ENCODE measurements at places on chromosomes 13 and 19.

- peak; percentile 22 for DNase-seq
These were observed 1518.2 kb upstream of the PCDH20 start for GRCh38 chr13:62933809-62934208.

DNA sequence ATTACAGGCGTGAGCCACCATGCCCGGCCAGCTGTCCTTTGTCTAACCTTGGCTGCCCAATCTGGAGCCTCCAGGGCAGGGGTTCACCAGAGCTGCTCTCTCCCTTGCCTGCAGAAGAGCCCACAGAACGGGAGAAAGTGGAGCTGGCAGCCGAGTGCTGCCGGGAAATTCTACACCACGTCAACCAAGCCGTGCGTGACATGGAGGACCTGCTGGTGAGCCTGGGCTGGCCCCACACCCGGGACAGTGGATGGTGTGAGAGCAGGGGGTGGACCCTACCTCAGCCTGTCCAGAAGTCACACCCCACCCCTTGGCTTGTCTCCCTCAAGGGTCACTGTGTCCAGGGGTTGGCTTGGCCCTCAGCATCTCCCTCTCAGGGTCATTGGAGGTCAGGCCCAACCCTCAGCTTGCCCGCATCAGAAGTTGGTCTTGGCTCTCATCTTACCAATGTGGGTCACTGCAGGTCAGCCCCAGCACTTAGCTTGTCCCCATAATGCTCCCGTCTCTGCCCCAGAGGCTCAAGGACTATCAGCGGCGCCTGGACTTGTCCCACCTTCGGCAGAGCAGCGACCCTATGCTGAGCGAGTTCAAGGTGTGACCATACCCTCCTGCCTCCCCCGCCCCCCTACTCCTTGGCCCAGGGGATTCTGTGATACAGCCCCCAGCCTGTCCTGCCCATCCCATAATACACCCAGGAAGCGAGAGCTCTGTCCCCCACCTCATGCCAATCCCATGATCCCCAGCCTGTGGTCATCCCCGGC, 20.4 kb downstream of the ARHGEF1 start:
- no peak for DNase-seq

DNA sequence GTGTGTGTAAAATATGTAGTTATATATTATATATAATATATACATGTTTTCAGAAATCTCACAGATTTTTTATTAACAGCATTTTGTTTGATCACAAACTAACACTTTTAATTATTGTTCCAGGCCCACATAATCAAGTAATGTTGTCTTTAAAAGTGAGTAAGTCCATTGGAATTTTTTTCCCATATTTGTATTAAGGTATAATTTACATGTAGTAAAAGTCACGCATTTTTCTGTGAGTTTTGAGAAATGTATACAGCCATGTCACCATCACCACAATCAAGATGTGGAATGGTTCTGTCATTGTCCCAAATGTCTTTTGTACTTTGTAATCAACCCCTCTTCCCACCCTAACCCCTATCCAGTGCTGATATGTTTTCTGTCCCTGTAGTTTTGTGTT, 120.0 kb upstream of the RFC3 start:
- DNase-seq, result no peak

DNA sequence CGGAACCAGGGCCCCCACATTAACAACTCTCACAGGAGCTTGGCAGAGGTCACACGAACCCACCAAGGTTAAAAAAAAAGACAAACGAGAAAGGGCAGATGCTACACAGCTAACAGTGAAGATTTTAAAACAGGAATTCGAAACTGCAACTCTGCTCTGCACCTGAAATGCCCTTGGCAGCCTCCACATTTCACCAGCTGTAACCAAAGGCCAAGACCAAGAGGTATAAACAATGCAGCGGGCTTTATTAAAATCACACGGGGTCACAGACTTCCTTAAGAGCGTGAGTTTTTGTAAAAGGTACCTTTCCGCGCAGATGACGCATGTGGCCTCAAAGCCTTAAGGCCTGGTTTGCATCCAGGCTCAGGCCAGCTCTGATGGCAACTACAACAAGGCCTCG, 88.2 kb downstream of the STK24 start:
- DNase-seq, result no peak

DNA sequence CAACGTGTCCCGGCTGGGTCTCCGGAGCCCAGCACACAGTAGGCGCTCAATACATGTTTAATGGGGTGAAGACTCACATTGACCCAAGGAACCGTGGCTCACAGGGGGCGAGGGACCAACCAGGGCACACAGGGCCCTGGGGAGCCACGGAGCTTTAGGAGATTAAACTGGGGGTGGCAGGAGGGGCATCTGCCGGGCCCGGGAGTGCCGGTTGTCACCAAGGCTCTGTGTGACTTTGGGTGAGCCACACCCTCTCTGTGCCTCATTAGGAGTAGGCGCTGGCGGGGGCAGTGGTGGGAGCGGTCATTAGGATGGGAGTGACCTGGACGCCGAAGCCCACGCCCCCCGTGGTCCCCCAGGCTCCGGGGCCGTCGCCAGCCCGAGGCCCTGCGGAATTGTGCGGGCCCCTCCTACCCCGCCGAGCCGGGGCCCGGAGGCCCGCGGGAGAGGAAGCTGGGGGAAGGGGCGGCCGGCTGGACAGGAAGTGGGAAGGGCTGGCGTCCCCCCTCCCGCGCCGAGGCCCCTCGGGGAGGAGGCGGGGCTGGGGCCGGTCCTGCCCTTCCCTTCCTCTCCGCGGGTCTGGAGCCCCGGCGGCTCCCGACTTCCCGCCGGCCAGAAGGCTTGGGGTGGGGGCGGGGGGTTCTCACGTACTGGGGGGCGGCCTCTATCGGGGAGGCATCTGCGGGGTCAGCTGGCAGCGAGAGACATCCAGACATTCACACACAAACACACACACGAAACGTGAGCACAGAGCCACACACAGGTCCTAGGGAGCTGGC, 1.8 kb upstream of the SSBP4 start:
- DNase-seq, result peak; percentile 91

- DNase-seq, result no peak
These were observed 9.4 kb upstream of the SPC24 start for GRCh38 chr19:11164879-11165406.

- DNase-seq, result no peak
These were observed 8.4 kb upstream of the ECH1 start for GRCh38 chr19:38839816-38840582.

GRCh38 chr19:32676186-32676894, 692 bp downstream of the RGS9BP start:
- peak; percentile 48 for DNase-seq

GRCh38 chr13:111111376-111111937, 3.7 kb upstream of the ARHGEF7 start:
- DNase-seq, result no peak

GRCh38 chr19:56130006-56130405, 8.9 kb upstream of the ZNF787 start:
- no peak for DNase-seq

DNA sequence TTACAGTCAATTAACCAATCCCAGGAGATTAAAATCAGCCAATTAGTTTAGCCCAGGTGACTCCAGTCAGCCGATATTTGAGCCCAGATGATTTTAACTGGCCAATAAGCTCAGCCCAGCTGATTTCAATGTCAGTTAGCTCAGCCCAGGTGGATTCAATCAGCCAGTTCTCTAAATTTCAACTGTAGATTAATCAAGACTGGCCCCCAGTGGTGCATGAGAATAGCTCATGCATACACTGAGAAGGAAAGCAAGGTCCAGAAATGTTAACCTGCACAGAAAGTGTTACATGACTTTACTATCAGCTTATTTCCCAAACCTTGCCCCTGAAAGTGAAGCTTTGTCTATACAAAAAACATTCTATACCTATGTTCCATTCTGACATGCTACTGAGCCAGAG, 55.4 kb upstream of the ZNF724 start:
- peak; percentile 36 for DNase-seq

- DNase-seq, result no peak
These were observed 39.5 kb downstream of the RASL11A start for GRCh38 chr13:27309967-27310598.

DNA sequence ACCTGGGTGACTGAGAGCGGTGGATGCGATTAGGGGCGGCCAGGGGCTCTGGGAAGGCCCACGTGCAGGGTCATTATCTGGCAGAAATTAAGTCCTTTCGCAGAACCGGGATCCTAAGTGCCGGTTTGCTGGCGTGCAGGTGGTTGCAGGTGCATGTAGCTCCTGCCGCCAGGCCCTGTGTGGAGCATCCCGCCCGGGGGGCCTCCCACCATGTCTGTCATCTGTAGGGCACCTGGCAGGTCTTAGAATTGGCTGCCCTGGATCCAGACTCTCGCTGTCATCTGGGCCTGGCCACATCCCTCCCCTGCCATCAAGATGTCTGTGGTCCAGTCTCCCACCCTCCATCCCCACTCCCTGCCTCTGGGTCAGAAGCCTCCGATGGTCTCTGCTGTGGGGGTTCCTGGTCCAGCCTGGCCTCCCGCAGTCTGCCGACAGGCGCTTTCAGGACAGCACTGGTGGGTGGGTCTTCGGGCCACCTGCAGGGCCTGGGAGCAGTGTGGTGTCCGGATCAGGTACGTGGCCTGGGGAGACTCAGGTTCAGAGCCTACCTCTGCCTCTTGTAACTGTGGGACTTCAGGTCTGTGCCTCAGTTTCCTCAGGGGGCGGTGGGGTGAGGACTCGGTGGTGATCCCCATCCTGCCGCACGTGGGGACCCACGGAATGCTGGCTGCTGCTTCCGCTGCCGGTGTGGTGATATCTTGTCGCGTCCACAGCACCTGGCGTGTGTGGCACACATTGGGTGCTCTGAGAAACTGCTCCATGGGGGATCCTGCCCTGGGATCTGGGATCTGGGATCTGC, 5.4 kb downstream of the GNA11 start:
- no peak for DNase-seq

DNA sequence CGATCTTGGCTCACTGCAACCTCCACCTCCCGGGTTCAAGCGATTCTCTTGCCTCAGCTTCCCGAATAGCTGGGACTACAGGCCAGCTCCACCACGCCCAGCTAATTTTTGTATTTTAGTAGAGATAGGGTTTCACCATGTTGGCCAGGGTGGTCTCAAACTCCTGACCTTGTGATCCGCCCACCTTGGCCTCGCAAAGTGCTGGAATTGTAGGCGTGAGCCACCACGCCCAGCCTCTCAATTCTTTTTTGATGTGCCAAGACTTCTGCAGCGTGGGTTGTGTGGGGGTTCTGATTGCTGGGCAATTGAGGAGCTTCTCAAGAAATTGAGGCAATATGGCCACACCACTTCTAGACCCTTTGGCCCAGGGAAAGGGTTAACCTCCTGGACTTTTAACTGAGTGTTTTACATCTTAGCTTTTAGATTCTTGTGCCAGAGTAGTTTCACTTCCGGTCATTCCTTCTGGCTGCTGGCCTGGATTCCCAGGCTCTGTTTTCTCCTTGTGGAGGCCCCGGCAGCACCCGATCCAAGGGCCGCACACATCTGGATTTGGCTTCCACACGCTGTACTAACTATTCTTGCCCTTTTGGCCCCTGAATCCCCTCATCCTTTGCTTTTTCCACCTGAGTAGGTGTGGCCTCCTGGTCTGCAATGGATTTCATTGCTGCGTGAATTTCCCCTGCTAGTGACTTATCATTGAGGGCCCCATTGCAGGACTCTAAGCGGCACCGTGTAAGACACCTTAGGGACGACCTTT, 14.7 kb downstream of the SMARCA4 start:
- DNase-seq, result no peak

DNA sequence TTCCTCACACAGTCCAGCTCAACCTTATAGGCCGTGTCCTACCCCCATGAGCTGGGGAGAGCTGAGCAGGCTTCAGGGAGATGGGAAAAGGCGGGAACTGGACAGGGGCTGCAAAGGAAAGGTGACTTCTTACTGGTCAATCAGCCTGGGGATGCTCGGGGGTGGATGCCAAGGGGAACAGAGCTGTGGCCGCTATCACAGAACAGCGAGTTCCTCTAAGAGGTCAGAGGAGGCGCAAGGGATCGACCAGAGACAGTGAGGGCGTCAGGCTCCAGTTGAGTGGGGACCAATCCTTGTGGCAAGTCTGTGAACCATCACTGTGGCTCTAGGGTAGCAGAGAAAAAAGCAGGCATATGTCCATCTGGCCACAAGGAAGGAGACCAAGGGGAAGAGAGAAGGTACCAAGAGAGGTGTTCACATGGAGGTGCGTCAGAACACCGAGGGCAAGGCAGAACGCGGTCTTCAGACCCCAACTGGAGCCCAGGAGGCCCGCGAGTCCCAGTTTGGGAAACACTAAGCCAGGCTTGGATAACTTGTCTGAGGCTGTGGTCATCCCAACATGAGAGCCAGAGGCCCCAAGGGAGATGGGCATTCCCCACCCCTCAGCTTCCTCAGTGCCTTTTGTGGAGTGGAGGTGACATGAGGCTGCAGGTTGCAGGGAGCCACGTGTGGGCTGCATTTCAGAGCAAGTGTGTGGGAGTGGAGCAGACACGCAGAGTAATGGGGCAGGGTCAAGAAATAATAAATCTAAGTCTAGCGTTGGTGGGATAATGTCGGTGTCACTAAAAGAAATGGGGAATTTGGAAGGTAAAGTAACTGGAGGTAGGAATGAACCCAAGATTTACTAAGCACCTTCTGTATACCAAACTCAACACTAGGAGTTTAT, 3.9 kb downstream of the F10 start:
- no peak for DNase-seq

DNA sequence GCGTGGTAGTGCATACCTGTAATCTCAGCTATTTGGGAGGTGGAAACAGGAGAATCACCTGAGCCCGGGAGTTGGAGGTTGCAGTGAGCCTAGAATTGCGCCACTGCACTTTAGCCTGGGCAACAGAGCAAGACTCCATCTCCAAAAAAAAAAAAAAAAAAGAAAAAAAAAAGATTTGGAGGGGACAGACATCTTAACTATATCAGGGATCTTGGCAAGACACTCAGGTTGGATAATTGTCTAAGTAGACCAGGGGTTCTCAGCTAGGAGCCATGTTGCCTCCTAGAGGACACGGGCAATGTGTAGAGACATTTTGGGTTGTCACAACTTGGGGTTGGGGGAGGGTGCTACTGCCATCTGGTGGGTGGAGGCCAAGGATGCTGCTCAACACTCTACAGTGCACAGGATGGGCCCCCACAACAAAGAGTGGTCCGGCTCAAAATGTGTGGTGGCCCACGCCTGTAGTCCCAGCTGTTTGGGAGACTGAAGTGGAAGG, 1.9 kb upstream of the ZNF580 start:
- DNase-seq, result peak; percentile 86

- peak; percentile 67 for DNase-seq
These were observed 20.4 kb upstream of the IFT88 start for GRCh38 chr13:20546556-20546955.
